HTR-8/SVneo (cell line): ENCODE measurements at places on chromosomes 2 and 18.

- no peak for DNase-seq
Measured at GRCh38 chr2:142707318-142707717, 170.1 kb upstream of the KYNU start.

DNA sequence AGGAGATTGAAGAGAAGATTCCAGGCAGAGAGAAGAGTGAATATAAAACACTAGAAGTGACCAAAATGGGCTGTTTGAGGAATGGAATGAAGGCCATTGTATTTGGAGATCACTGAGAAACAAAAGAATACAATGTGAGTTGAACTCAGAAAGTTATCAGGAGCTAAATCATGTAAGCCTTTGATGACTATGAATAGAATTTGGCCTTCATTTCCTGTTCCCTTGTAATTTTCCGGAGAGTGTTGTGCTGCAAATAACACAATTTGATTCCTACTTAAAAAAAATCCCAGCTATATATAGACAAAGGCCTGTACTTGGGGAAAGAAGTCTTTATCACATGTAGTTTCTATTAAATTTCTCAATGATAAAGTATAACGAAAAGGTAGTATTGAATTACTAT is 33.7 kb upstream of the KYNU start:
- DNase-seq, result no peak

DNA sequence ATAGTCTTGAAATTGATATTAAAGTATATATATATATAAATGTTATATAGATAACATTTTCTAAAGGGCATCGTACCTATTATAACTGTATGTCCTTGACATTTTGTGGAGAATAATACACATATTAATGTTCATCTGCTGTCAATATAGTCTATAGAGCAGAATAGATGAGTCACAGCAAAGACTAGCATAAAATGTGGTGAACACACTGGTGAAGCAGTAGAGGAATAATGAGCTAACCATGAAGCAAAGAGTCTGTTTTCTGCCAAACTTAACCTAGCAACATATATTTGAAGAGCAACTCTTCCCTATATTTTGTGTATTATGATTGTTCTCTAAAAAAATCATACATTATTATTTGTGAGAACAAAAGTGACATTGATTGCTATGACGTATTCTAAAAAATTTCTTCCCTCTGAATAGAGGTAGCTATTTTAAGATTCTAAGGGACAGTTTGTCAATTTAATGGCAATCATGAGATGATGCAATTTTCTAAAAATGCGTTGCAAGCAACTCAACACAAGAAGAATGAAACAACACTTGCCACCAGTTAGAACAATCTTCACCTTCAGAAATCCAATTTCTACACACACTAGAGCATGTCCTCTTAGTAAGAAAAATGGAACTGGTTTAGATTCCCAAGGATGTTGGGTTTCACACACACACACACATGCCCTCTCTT is 22.0 kb downstream of the DOCK10 start:
- no peak for DNase-seq

DNA sequence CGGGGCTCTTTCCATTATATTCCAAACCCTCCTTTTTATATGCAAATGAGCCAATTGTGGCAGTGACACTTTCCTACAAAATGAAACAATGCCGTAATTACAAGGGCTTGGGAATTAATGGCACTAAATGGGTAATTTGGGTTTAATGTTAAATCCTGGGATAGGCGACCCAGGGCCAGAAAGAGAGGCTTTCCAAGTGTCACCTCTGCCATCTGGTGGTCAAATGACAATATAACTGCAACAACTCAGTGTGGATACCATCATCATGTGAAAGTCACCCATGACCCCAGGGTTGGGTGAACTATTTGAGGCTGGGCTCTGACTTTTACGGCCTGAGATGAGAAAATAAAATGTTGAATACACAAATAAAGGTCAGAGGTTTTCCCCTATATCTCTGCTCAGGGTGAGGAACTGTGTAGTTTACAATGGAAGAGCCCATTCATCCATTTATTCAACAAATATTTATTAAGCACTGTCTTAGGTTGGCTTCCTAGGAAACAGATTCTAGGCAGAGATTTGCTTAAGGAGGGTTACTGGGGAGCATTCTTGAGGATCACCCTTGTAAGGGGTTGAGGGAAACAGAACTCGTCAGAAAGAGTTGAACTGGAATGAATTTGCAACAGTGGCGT is 13.6 kb upstream of the THADA start:
- peak; percentile 61 for DNase-seq

- no peak for DNase-seq
Measured at GRCh38 chr2:223700221-223700620, 98.1 kb upstream of the SCG2 start.

- DNase-seq, result peak; percentile 73
Measured at GRCh38 chr2:172098650-172099471, 3.8 kb downstream of the DLX2 start.

GRCh38 chr2:117770730-117771129 is 43.8 kb upstream of the DDX18 start:
- DNase-seq, result no peak

GRCh38 chr2:136411946-136412345 is 294.0 kb upstream of the CXCR4 start:
- no peak for DNase-seq

GRCh38 chr2:219045937-219046550 is 4.7 kb upstream of the CFAP65 start:
- DNase-seq, result peak; percentile 56

- DNase-seq, result no peak
Measured at GRCh38 chr2:117190856-117191559, 623.5 kb upstream of the DDX18 start.

GRCh38 chr2:16644221-16644925 is 21.3 kb downstream of the CYRIA start:
- DNase-seq, result no peak

- no peak for DNase-seq
Measured at GRCh38 chr2:136106505-136106904, 11.4 kb downstream of the CXCR4 start.

DNA sequence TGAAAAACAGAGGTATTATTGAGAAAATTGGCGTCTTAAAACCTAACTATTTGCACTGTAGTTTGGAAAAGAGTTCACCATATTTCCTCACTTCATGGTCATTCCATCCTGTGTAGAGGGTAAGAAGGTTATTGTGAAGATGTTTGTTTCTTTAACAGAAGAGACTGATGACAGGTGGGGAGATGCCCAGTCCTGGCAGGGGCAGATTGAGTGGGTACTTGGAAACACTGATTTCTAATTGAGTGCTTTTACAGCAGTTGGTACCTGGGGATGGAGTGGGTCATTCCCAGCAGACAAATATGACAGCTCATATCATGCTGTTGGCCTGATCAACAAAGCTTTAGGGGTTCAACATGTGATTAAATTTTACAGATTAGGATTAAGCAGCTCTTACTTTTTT is 67.5 kb downstream of the MYOM1 start:
- no peak for DNase-seq

GRCh38 chr2:177187631-177188312 is 24.8 kb upstream of the HNRNPA3 start:
- no peak for DNase-seq

GRCh38 chr18:63553081-63553480 is 10.9 kb downstream of the SERPINB12 start:
- DNase-seq, result peak; percentile 4

DNA sequence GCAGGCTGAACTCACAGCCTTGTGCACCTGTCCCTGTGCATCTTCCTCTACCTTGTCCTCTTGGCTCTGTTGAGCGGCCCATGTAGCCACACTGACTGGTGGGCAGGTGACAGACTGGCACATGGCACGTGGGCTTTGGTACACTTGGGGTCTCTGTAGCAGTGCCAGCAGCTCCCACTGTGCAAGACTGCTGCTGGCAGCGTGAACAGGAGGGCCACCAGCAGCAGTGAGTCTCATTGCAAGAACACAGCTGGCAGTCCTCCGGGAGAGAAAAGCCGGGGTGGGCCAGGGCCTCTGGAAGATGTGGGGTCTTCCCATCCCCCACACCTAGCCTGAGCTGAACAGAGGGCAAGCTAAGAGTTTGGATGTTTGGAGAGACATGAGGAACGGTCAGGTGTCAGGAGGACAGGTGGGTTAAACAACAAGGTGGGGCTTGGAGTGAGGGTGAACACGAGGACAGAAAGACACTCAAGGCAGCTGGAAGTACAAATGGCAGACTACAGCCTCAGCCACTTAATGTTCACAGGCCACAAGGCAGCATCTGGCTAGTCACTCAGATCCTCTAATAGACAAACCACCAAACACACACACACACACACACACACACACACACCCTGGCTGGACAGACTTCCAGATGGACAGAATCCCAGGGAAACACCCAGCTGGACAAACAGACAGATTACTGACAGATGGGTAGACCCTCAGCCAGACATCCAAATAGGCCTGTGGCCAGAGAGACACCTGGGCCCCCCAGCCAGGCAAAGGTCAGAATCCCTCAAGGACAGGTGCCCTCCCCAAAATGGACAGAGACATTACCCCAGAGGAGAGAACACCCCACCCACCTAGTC is 2.3 kb upstream of the PTPN18 start:
- no peak for DNase-seq

GRCh38 chr2:213229814-213230213 is 54.5 kb upstream of the SPAG16 start:
- DNase-seq, result no peak

- no peak for DNase-seq
Measured at GRCh38 chr2:190695739-190696138, 46.9 kb downstream of the NAB1 start.

DNA sequence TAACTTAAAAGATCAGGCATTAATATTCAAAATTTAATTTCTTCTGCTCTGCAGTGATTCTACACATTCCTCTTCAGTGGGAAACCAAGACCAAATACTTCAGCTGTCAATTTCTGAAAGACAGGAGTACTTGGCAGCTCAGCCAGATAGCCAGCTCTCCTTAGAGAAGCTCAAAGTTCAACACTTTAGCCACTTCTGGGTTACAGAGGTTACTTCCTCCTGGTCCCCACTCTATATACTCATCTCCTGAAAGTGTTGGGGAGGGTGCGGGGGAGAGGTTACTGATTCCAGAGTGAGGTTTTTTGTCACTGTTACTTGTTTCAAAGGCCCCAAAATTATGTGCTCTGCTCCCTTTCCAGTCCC is 4.1 kb downstream of the CYTIP start:
- no peak for DNase-seq

GRCh38 chr2:8884812-8885211 is 47.4 kb upstream of the KIDINS220 start:
- no peak for DNase-seq

DNA sequence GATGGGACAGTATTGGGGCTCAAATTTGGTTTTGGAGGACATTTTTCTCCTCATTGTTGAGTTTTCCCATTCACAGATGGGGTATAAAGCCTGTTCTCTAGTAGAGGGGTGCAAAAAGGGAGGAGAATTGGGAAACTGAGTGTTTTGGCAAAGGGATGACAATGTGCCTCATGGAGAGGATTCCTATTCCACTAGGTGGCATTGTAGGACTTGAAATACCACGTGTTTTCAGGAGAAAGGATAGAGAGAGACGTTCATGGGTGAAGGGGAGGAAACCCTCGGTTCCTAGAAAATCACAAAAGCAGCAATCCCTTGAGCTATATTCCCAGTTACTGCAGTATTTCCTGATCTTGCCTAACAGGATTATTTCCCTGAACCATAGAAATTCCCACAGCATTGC is 113.7 kb upstream of the SRD5A2 start:
- DNase-seq, result no peak

GRCh38 chr2:11932962-11933361 is 186.5 kb downstream of the LPIN1 start:
- DNase-seq, result no peak

DNA sequence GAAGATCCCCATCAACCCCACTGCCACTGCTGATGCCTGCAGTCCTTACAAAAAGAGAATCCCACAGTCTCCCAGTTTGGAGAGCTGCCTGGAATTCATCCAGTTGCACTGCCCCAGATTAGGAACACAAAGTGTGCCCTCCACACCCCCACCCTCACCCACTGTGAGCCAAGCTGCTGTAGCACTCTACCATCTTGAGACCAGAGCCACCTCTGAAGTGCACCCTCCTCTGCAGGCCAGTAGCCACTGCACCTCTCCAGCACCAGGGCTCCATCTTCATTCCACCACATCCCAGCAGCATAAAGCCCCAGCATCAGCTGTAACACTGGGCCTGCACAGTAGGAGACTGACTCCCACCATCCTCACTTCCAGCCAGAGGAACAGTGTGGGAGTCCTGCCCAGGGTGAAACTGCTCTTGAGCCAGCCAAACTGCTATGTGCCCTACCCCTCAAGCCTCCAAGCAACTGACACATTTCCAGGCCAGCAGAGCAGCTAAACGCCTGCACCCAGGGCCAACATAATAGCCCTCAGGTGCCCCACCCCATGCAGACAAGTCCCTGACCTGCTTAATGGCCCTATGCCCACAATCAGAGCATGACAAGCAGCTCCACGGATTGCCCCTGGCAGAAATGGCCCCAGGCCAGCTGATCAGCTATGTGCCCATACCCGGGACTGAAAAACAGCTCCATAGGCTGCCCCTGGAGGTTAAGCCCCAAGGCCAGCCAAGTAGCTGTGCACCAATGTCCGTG is 206.0 kb downstream of the ATAD2B start:
- no peak for DNase-seq
